NCI-H524 (cell line): ENCODE measurements at places on chromosomes 1 and 21.

- DNase-seq: peak; percentile 65
These were observed 64.7 kb downstream of the SLC35A3 start for GRCh38 chr1:100034470-100034869.

GRCh38 chr1:82829527-82829926, 1028.8 kb downstream of the ADGRL2 start:
- no peak for DNase-seq

- no peak for DNase-seq
These were observed 483.9 kb downstream of the DISC1 start for GRCh38 chr1:232110281-232111090.

- no peak for DNase-seq
These were observed 1.3 kb downstream of the NCMAP start for GRCh38 chr1:24557220-24557619.

DNA sequence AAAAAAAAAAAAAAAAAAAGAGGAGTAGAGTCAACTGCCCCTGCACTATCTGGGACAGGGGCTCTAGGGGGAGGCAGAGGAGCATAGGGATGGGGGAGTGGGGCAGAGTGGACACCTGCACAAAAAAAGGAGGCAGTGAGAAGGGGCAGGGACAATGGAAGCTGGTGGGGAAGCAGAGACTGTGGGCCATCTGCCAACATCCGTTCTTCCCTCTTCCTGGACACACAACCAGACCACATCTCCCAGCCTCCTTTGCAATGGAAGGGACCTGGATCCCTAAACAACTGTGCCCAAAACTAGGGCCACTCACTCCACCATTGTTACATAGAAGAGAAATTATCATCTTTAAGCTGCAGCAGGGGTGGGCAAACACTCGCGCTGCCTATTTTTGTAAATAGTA, 38.4 kb downstream of the NEK2 start:
- DNase-seq: no peak

DNA sequence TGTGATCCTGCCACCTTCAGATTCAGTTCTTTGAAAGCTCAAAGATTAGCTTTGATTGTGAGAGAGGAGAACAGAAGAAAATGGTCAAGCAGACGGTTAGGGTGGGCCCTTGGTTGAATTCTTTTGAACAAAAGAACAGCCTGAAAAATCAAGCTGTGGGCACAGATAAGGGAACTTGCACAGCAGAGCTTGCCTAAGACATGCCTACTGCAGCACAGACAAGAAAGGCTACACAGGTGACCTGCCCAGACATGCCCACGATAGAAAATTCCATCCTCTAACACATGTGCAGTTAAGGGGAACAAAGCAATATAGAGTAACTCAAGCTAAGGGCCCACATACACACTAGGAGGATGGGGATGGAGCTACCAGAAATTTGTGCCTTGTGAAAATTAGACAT, 512.5 kb upstream of the LRRC7 start:
- DNase-seq: no peak

DNA sequence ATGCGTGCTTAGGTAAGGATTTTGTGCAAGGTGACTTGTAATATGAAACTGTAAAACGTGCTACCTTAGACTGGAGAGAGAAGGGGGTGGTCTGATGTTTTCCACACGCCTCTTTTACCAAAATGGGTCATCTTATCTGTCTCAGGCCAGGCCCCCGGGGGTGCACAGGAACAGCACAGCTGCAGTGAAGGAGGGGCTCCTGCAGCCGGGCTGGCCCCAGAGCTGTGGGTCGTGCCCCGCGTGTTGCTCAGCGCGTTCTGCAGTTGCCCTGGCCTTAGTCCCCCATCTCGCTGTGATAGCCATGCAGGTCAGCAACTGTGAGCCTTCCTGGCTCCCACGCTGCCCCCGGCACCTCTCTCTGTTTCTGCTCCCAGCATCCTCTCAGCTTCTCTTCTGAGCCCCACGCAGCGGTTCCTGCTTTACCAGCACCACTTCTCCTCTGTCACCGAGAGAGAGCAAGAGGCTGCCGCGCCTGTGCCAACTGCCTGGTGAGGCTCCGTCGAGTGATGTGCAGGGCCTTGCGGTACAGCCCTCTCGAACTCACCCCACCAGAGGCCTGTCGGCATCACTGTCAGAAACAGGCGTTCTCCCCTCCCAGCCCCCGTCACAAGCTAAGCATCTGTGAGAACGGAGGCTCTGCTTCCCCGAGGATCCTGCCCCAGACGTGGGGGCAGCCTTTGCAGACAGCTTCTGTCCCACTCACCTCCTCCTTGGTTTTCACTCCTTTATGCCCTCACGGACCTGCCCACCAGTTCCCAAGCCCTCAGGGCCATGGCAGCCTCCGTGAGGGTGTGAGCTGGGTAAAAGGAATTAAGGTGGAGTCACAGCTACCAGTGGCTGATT, 73.3 kb downstream of the ADARB1 start:
- DNase-seq: peak; percentile 46
